Activated naive CD4-positive, alpha-beta T cell treated with anti-CD3 and anti-CD28 coated beads, Interleukin-2, amount 50 U/mL, for 72 hours (primary cell): ENCODE measurements at places on chromosomes 4 and X. TPM values are rescaled to one million over a fixed set of nuclear protein-coding genes. Genes with fewer than 3 reads are reported as not detected.

- DNase-seq, result no peak
Observed at GRCh38 chrX:50372966-50373365, 97.7 kb downstream of the DGKK start.

HOPX gene
- total RNA-seq, result 33.5 TPM

- no peak for DNase-seq
Observed at GRCh38 chr4:38923746-38924145, 56.1 kb downstream of the FAM114A1 start.

GRCh38 chrX:134761788-134762187, 103.5 kb upstream of the PLAC1 start:
- DNase-seq, result no peak

DNA sequence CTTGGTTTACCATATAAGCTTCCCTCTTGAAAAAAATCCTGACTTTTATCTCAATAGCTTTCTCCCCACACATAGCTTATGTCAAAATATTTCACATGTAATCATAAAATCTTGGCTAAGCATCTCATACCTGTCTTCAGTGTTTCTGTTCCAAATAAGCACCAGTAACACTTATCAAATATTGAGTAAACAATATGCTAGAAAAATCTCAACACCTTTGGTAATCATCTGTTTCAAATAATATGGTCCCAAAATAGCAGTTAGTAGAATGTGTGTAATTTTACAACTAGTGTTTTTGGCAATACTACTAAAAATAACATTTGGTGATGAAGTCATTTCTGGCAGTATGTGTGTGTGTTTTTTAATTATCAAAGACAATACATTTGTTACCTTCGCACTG, 2138.2 kb downstream of the PCDH7 start:
- no peak for DNase-seq

GRCh38 chrX:56766554-56767347, 37.7 kb downstream of the NBDY start:
- DNase-seq, result no peak

NHSL2 gene
- total RNA-seq, result 0.19 TPM

- DNase-seq, result no peak
Observed at GRCh38 chr4:100466501-100466900, 51.3 kb downstream of the EMCN start.

DNA sequence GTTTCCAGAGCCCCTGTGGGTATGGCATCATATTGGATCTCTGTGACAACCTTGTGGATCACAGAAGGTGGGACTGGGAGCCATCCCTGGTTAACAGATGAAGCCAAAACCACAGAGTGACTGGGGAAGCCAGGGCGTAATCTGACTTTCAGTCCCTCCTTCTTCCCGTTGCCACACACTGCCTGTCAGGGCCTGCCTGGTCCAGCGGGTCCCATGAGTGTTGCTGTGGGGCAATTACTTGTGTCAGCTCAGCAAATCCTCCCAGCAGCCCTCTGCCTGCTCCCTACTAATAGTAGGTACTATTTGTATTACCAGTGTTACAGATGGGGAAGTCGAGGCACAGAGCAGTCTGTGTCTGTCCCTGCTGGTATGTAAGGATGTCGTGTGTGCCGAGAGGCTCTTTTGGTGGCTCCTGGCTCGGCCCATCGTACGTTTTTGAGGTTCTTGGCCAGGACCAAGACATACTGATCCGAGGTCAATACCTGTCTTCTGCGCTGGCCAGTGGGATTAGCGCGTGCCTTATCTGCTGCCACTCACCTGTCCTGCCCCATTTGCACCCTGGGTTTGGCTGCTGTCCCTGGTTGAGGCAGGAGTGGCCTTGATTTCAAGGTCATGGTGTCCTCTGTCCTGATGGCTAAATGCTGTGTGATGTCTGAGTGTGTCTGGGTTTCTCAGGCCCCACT, 5.7 kb downstream of the NSG1 start:
- DNase-seq, result no peak

GRCh38 chr4:8435656-8436121, 4.8 kb downstream of the ACOX3 start:
- peak; percentile 19 for DNase-seq

RBMXL3 gene
- total RNA-seq, result not detected

DNA sequence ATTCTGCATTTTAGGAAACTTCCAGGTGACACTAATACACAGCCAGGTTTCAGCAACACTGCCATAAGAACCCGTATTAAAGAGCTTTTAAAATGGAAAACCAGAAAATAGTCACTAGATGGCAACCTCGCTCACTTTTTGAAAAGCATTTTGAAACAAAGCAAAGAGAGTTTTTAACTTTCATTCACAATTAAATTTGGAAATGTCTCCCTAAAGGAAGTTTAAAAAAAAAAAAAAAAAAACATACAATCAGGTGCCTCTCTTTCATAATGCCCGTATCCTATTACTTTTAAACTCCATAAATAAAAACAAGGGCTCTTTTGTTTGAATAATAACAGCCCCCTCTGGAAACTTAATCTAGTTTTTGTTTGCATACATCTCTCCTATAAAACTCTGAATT, 20.3 kb downstream of the MEPE start:
- no peak for DNase-seq

- DNase-seq, result no peak
Observed at GRCh38 chrX:47143894-47144625, 442 bp downstream of the NDUFB11 start.

GRCh38 chr4:187547316-187547715, 448.3 kb upstream of the ZFP42 start:
- no peak for DNase-seq

DNA sequence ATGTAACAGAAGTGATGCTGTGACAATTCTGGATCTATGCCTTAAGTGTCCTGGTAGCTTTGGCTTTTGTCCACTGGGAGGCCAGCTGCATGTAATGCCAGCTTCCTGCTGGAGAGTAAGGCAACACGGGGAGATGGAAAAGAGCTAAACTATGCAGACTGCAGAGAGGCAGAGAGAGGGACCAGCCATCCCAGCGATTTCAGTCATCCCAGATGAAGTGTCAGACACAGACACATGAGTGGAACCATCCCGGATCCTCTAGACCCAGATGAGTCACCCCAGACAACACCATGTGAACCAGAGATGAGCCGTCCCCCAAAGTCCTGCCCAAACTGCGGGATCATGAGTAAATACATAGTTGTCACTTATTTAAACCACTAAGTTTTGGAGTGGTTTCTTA, 14.6 kb downstream of the SRPX start:
- no peak for DNase-seq

GJB1 gene
- total RNA-seq, result not detected

DNA sequence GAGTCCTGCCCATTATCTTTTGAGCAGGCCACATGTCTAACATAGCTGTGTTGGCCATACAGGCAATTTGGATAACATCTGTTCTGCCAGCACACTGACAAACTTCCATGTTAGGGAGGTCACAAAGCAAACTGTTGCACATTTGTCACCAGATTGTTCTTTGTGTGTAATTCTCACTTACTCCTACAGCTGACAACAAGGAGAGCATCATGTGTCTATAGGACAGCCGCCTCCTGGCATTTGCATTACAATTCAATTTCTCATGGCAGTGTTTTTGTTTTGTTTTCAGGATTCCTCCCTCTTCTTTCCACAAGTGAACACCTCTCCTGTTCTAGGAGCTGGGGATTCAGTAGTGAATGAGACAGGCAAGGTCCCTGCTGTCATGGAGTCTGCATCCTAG, 94.3 kb upstream of the LEF1 start:
- DNase-seq, result no peak
